Frontal cortex (tissue), 4 donors: ENCODE measurements at places on chromosomes 16 and 17.
A peak's percentile ranks its signal among the peaks of the same experiment; 100 is the strongest.

GRCh38 chr17:1001640-1002411, 4.9 kb downstream of the TIMM22 start:
- no peak for DNase-seq

GRCh38 chr17:18938692-18939023, 13.3 kb upstream of the SLC5A10 start:
- no peak for DNase-seq

DNA sequence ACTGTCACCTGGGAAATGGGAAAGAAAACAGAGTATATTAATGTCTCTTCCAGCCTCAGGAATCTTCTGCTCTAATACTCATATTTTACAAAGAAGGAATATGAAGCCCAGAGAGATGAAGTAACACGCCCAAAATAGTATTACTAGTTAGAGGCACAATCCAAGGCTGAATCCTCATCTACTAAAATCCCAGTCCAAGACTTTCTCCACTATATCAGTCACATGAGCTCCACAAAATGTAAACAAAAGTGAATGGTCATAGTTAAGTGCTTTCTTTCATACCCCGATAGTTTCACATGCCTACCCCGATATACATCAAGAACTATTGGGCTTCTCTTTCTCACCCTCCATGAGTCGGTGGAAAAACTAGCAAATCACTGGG, 965 bp downstream of the INTS2 start:
- peak; percentile 16 for DNase-seq

DNA sequence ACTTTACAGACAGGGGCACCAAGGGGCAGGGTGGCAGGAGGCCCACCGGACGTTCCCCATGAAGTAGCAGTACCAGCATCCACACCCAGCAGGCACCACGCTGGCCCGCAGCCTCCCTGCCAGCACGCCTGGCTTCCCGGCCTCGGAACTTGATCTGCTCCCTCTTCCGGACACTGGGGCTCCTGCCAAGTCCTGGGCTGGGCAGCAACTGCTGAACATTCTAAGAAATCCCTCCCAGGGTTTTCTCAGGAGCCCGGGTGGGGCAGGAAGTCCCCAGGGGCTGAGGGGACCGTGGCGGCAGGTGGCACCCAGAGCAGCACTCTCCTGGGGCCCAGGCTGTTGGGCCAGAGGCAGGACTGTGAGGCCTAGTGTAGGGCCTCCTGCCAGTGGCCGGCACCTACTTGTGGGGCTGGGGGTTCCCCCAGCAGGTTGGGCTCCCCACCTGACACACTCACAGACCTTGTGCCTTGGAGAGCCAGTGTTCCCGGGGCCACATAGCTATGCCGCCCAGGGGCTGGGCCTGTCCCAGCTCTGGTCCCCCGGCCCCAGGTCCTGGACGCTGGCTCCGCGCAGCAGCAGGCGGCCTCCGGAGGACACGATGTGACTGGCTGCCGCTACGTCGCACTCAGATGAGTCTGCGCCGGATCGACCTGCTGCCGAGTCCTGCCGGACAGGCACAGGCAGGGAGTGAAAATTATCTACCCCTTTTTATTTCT, 86.2 kb upstream of the CBX4 start:
- peak; percentile 69 for DNase-seq

DNA sequence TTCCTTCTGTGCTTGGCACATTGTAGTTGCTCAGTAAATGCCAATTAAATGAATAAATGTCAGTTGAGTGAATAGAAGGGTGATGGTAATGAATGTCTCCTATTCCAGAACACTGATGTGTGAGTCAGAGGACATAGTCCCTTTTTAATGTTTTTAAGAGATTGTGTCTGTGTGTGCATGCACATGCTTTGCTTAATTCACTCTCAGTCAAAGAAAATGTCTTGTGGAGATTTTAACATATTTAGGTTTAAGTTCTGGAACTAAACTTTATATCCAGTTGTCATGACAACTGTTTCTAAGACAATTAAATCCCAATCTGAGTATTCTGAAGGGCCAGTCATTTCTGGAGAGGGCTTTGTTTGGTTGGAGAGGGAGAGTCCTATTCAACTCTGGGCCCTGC, 255.3 kb upstream of the CDH11 start:
- DNase-seq, result no peak

DNA sequence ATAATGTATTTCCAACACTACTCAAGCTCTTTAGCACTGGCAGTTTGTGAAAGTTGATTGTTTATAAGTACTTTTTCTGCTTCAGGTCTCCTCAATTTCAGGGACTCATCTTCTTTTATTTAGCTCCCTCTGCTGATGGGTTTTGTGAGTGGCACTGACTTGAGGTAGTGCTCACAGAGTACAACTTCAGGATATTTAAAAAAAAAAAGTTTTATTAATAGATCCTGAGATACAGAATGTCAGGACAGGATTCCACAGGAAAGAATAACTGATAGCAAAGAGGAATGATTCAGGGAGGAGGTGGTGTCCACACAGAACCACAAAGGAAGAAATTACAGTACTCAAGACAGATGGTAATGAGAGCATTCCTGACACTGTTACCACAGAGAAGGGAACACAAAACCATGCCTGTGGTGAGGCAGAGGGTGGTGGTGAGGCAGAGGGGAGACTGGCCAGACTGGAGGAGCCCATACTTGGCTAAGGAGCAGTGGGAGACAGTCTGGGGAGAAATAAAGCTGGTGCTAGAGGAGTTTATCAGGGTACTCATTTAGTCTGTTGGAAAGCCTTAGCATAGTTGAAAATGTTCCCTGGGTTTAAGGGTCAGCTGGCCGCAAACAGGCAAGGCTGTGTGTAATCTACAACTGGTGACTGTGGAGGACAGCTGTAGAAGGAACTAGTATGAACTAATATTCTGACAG, 63.7 kb downstream of the SPAG9 start:
- no peak for DNase-seq

DNA sequence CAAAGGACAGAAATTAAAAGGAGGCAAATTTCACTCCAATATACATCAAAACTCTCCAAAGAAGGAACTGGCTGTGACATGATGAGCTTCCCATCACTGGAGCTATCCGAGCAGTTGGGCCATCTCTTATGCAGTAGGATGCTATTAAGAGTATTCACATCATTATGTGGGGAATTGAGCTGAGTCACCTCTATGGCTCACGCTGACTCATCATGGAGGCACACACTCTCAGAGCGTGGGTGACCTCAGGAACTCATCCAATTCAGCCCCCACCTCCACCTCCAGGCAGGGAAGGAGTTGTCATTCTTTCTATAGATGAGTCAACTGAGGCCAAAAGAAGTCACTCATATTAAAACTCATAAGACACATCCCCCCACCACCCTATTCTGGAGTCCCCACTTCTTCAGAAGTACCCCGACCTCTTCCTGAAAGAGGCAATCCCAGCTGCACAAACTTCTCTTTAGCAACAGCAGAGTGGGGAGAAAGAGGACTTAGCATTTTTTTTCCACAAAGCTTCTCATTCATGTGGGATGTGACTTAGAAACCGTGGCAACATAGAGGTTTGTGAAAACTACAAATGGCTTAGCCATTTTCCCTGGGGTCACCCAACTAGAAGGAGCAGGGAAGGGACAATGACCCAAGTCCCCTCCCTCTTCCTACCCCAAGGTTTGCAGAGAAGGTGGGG, 32.5 kb downstream of the ABCC12 start:
- DNase-seq, result peak; percentile 43

GRCh38 chr17:74452841-74453661, 13.4 kb upstream of the CD300A start:
- DNase-seq, result no peak

DNA sequence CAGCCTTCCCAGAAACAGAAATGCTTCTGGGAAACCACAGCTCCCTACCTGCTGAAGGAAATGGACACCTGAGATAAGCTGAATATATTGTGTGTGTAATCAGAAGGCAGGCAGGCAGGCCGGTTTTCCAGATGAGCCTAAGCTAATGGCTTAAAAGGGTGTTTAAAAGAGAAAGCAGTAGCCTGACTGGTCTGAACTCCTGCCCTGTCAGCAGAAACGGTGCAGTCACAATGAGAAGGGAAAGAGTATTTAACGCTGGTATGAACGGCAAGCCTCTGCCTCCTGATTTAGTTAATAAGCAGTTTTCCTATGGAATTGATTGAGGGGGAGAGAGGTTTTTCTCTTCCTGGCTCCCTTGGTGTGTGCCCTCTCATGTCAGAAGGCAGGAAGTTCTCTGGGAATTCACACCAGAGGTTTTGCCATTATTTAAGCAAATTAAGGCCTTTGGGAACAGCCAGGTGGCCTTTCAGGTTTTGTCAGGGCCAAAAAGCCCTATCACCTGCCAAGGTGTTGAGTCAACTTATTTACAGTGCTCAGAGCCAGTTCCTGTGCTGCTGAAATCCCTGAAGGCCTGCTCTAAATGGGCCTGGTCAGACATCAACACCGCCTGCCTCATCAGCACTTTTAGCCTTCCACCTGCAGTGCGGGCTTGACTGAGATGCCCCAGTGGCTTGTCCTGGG, 41.6 kb downstream of the CDH1 start:
- DNase-seq, result no peak

- peak; percentile 76 for DNase-seq
Measured at GRCh38 chr16:49834531-49835151, 21.3 kb downstream of the ZNF423 start.
